Stimulated activated naive B cell treated with anti-CD40 and anti-IgM and Interleukin-4, amounts not matched to agents 10 μg/mL and 1 μg/mL and 100 μg/mL, for 72 hours (primary cell): ENCODE measurements at places on chromosomes 2 and 18.

DNA sequence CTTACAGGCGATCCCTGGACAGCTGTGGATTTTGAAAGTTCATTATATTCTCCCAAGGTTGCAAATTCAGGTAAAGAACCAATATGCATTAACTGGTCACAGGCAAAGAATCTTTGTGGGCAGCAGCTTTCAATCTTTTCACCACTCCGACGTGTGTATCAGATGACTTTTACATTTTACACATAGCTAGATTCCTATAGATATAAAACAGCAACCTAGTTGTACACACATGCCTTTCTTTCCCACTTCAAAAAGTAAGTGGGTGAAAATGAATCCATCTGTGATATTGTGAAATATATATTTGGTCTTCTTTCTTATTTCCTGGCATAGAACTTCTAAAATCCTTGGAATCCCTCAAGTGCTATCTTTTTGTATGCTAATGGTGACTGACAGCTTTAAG is 72.5 kb downstream of the SCG2 start:
- no peaks in the 10 kb centered on the region for H3K36me3 ChIP-seq
- no peaks in the 10 kb centered on the region for H3K27me3 ChIP-seq
- no peaks in the 10 kb centered on the region for H3K4me1 ChIP-seq
- no peak overlapping the region for H3K27ac ChIP-seq
- DNase-seq: no peak
- H3K4me3 ChIP-seq: no peak overlapping the region

- no peak for DNase-seq
- no peak overlapping the region for H3K4me3 ChIP-seq
- H3K4me1 ChIP-seq: no peaks in the 10 kb centered on the region
- no peak overlapping the region for H3K27ac ChIP-seq
- H3K36me3 ChIP-seq: peaks cover 3% of the 10 kb centered on the region
- H3K27me3 ChIP-seq: peaks cover 14% of the 10 kb centered on the region
These were observed 511.9 kb upstream of the TNP1 start for GRCh38 chr2:217371781-217372213.

- DNase-seq: no peak
- peaks cover 28% of the 10 kb centered on the region for H3K36me3 ChIP-seq
- no peaks in the 10 kb centered on the region for H3K27me3 ChIP-seq
- no peak overlapping the region for H3K4me3 ChIP-seq
- peaks cover 48% of the 10 kb centered on the region for H3K4me1 ChIP-seq
These were observed 5.2 kb downstream of the CTDP1 start for GRCh38 chr18:79684787-79685186.

- peaks cover 7% of the 10 kb centered on the region for H3K4me1 ChIP-seq
- H3K36me3 ChIP-seq: peaks cover 2% of the 10 kb centered on the region
- no peaks in the 10 kb centered on the region for H3K27me3 ChIP-seq
These were observed 404.9 kb upstream of the ZEB2 start for GRCh38 chr2:144924827-144925226.

- no peak for DNase-seq
- no peak overlapping the region for H3K4me3 ChIP-seq
- no peak overlapping the region for H3K27ac ChIP-seq
- no peaks in the 10 kb centered on the region for H3K4me1 ChIP-seq
- H3K27me3 ChIP-seq: no peaks in the 10 kb centered on the region
These were observed 212.7 kb upstream of the SALL3 start for GRCh38 chr18:78766651-78767533.

DNA sequence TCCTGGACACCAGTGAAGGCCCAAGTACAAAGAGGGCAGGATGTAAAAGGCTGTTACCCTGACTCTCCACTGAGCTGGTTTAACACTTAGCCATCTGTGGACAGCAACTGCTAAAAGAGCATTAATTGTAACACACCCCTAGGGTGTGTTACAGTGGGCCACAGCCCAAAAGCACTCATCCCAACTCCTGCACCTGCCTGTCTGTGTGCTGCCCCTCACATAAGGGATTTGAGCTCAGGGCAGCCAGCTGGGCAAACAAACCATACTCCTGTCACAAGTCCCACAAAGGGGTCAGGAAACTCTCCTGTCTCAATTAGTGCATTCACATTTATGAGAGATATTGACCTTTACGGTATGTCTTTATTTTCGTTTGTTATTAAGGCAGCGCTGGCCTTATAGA is 833.1 kb upstream of the NXPH2 start:
- H3K4me3 ChIP-seq: no peak overlapping the region
- no peaks in the 10 kb centered on the region for H3K36me3 ChIP-seq
- no peaks in the 10 kb centered on the region for H3K27me3 ChIP-seq
- no peak for DNase-seq
- H3K4me1 ChIP-seq: no peaks in the 10 kb centered on the region

- H3K27me3 ChIP-seq: peaks cover 19% of the 10 kb centered on the region
- peaks cover 11% of the 10 kb centered on the region for H3K4me1 ChIP-seq
- no peak for DNase-seq
- H3K36me3 ChIP-seq: no peaks in the 10 kb centered on the region
These were observed 31.7 kb downstream of the CELF4 start for GRCh38 chr18:37533647-37534584.

DNA sequence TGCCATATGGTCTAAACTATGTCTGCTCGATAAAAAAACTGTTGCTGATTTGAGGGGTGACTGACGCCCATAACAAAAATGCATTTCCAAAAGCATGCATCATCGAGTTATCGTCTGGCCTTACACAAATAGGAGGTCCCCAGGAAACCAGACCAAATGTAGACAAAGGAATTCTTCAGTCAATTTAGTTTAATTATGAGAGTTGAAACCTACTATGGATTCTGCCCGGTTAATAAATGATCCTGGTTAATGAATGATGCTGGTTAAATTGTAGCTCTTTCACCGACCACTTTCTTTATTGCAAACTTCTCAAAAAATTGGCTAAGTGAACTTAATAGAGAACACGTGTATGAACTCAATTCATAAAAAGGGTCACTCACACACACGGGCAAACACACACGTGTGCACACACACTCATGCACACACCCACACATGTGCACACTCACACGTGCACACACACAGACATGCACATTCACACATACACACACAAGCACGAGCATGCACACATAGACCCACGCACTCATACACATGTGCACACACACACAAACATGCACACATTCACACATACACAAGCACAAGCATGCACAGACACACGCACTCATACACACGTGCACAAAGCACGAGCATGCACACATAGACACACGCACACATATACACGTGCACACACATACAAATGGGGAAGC is 59.0 kb upstream of the SALL3 start:
- no peak overlapping the region for H3K4me3 ChIP-seq
- H3K27me3 ChIP-seq: no peaks in the 10 kb centered on the region
- H3K27ac ChIP-seq: no peak overlapping the region
- no peaks in the 10 kb centered on the region for H3K4me1 ChIP-seq
- DNase-seq: no peak

DNA sequence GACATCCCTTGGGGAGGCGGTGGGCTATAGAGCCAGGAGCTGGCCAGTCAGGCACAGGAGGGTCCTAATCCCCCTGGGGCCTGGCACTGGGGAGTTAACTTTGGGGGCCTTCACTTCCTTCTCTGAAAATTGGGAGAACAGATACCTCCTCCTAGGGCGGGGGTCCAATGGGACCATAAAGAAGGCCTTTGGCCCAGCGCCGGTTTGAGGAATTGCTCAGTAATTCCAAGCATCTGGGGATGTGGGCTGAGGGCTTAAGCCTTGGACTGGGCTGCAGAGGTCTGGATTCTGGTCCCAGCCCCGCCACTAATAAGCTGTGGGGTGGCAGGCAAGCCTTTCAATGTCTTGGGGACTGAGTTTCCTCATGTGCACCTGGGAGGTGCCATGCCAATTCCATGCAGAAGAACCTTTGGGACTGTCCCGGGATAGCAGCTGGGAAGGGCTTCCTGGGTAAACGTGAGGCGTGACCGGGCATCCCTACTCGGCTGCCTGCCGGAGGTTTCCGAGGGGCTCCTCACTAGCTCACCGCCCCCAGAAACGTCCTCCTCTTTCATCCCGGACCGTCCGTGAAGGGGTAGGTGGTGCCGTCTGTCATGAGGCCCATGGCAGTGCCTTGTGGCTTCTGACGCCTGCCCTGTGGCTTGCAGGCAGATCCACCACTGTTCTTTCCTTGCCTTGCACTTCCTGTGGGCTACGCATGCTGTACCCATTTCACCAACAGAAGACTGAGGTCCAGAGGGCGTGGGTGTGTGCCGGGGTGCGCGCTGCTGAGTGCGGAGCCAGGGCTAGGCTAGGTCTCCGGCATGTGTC is 67.4 kb upstream of the HPCAL1 start:
- no peak for DNase-seq
- H3K27me3 ChIP-seq: peaks cover 9% of the 10 kb centered on the region
- H3K4me3 ChIP-seq: no peak overlapping the region
- peaks cover 5% of the 10 kb centered on the region for H3K4me1 ChIP-seq
- no peak overlapping the region for H3K27ac ChIP-seq

DNA sequence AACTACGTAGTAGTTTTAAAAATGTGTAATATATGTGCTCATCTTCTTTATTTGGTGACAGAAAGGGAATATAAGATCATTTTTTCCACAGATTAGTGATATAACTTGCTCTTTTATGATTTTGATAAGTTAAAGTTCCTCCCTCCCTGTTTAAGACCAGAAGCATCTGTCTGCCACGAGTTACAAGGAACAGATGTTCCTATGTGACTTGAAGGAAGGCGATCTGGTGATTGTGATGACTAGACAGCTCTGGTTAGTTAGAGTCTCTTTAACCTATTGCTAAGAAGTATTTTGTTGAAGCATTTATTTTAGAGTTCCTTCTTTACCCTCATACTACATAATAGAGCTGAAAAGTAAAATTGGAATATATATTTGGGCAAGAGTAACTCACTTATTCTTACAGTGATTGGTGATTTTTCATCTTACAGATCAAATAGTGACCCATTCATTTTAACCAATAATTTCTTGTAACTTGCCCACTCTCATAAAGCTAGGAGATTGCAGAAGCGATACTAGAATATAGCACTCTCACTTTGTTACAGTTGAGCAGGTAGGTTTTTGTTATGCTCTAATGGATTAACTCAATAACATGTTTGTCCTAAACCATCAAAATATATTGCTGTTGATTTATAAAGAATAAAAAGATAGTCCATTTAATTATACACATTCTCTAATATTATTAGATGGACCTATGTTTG is 218.7 kb downstream of the SLC4A10 start:
- no peaks in the 10 kb centered on the region for H3K4me1 ChIP-seq
- no peaks in the 10 kb centered on the region for H3K27me3 ChIP-seq
- no peak overlapping the region for H3K4me3 ChIP-seq
- no peak for DNase-seq
- no peak overlapping the region for H3K27ac ChIP-seq

DNA sequence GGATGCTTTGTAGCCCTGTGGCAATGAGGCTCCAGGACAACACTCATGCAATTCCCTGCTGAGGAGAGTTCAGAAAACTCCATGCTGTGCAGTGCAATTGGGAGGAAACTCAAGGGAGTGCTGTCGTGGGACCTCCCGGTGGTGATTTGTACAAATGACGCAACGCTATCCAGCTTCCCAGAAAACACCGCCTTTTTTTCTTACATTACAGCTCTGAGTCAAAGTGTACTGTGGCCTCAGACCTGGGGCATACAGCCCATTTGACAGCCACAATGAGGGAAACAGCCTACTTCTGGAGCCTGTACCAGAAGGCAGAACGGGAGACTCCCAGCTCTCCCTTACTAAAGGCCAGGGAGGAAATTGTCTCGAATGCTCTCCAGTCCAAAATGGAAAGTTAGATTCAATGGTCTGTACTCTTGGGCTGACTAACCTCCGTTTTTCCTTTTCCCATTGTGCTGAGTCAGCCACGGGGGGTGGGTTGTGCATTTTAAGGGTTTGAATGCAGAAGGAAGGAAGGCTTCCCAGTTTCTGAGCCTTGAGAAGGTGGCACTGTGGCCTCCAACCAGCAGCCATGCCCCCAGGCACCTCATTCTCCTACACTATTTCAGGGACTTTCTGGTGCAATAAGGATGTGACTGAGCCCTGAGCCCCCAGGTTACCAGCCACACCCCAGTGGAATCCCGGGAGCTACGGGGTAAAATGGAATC is 16.4 kb upstream of the CYP1B1 start:
- no peak for DNase-seq
- H3K27me3 ChIP-seq: peaks cover 49% of the 10 kb centered on the region
- H3K4me1 ChIP-seq: peaks cover 17% of the 10 kb centered on the region

DNA sequence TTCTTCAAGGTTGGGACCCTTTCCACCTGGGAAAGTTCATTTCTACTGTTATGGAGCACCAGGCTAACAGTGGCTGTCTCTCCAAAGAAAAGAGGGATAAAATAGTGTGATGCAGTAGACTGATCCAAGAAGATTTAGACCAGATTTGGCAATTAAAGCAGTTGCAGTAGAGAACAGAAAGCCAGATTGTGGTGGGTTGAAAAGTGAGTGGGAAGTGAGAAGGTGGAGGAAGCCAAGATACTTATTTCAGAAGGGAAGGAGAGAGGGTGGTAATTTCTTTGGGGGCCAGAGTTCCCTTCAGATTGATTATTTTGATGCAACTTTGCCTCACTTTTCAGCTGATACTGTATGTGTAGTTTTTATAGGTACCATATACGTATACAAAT is 8.0 kb downstream of the MYL12B start:
- H3K27ac ChIP-seq: no peak overlapping the region
- peaks cover 76% of the 10 kb centered on the region for H3K4me1 ChIP-seq
- no peaks in the 10 kb centered on the region for H3K27me3 ChIP-seq
- H3K36me3 ChIP-seq: peaks cover 26% of the 10 kb centered on the region
- no peak overlapping the region for H3K4me3 ChIP-seq

- peaks cover 39% of the 10 kb centered on the region for H3K27me3 ChIP-seq
- H3K27ac ChIP-seq: peak overlapping the region; percentile 15
- peaks cover 13% of the 10 kb centered on the region for H3K4me1 ChIP-seq
- no peaks in the 10 kb centered on the region for H3K36me3 ChIP-seq
- no peak overlapping the region for H3K4me3 ChIP-seq
These were observed 24.2 kb downstream of the SNORC start for GRCh38 chr2:232894251-232894650.

GRCh38 chr2:38828460-38828859 is 47.3 kb downstream of the DHX57 start:
- no peak for DNase-seq
- H3K27ac ChIP-seq: no peak overlapping the region
- H3K4me1 ChIP-seq: peaks cover 6% of the 10 kb centered on the region
- H3K27me3 ChIP-seq: no peaks in the 10 kb centered on the region

GRCh38 chr2:175414882-175415487 is 233.5 kb upstream of the ATP5MC3 start:
- H3K4me3 ChIP-seq: no peak overlapping the region
- no peaks in the 10 kb centered on the region for H3K36me3 ChIP-seq
- no peak overlapping the region for H3K27ac ChIP-seq

GRCh38 chr2:85393836-85394235 is 16.3 kb downstream of the CAPG start:
- DNase-seq: no peak
- H3K36me3 ChIP-seq: peaks cover 59% of the 10 kb centered on the region

DNA sequence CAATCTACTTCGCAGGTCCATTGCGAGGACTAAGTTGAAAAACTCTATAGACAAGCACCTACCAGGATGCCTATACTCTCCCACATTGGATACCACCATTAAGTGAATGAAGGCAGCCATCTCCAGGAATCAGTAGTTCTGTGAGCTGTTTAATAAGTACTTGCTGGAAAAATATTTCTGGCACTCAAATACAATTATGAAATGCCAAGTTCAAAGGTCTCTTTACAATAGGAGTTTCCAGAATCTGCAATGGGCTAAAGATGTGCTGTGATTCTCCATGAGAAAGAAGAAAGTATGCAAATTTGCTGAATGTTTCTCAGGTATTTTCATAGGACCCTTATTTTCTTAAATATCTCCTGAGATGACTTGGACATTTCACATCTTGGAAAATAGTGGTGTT is 103.0 kb downstream of the AP1S3 start:
- H3K4me3 ChIP-seq: no peak overlapping the region
- no peak overlapping the region for H3K27ac ChIP-seq
- peaks cover 14% of the 10 kb centered on the region for H3K27me3 ChIP-seq

GRCh38 chr2:232523682-232524597 is 2.0 kb upstream of the CHRND start:
- H3K27ac ChIP-seq: no peak overlapping the region
- peak overlapping the region; percentile 64 for H3K4me3 ChIP-seq
- no peaks in the 10 kb centered on the region for H3K36me3 ChIP-seq
- H3K4me1 ChIP-seq: peaks cover 25% of the 10 kb centered on the region
- peaks cover 78% of the 10 kb centered on the region for H3K27me3 ChIP-seq
- no peak for DNase-seq
